ENCODE measurements at places on chromosomes 1 and 21.

DNA sequence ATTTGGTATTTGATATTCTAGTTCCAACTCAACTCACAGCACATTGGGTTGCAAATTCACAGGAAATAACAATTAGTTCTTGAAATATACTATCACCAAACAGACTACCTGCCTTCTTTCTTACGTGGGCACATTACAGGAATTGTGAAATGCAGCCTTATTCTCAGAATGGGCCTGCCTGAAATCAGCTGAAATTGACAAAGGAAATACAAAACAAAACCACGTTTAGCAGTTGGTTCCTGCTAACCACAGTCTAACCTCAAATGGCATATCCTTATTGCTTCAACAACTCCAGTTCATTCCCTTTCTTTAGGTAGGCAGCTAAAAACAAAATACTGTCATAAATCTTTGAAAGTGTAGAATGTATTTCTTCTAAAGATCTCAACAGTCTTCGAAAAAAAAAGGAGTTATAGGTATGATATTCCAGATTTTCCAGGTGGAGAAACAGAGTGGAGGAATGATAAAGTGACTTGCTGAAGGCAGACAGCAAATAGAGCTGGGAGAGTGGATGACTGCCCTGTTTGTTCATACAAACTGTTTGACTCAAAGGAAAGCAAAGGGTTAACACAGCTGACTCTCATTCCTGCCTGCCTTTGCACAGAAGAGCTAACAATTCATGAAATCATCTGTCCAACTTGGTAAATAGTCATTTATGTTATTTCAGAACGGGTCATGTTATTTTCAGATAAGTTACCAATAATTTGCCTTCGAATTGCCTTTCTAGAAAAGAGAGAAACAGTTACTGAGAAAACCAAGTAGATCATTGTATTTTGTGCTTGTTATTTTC lies 1.6 kb upstream of the GREM2 start:
- DNase-seq: no peak

DNA sequence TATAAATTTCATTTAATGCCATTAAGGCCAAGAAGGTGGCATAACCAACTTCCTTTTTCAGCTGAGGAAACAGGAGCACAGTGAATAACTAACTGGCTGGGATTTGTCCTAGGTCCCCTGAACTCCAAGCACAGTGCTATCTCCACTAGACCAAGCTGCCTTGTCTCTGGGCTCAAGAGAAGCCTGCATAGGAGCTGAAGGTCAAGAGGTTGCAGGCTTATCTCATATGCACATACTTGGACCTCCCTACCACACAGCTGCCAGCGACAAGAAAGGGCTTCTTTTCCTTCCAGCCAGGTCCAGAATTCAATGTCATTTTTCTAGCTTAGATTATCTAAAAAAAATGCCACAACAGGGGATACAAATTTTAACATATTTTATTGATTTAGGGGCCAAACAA lies 27.1 kb downstream of the AK2 start:
- DNase-seq: no peak

DNA sequence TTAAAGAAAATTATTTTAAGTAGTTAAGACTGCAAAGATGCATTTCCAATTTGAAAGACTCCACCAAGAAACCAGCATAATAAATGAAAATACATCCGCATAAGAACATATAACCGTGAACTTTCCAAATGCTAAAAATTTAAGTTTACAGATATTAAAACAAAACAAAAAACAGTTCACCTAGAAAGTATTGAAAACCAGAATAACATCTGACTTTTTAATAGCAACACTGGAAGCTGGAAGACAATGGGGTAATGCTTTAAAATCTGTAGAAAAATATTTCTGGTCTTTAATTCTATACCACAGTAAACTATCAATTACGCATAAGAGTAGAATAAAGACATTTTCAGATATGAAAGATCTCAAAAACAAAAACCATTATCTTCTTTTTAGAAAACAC lies 79.3 kb upstream of the COL24A1 start:
- DNase-seq: no peak

GRCh38 chr1:2611031-2611501 lies 21.8 kb downstream of the MMEL1 start:
- no peak for DNase-seq

DNA sequence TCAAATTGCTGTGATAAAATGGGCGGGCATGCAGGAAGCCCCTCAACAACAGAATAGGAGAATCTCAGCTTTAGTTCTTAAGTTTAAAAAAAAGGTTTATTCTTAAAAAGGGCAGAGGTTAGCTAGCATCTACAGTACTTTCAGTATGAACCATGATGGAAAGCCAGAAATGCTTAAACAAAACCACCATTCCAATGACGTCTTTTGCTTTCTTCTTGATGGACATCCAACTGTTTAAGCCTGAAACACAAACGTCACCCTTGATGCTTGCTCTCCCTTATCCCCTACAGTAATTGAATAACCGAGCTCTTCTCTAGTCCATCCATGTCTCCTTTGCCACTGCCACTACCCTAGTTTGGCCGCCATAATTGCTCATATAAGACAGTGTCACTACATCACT lies 25.7 kb downstream of the TAF5L start:
- DNase-seq: no peak

DNA sequence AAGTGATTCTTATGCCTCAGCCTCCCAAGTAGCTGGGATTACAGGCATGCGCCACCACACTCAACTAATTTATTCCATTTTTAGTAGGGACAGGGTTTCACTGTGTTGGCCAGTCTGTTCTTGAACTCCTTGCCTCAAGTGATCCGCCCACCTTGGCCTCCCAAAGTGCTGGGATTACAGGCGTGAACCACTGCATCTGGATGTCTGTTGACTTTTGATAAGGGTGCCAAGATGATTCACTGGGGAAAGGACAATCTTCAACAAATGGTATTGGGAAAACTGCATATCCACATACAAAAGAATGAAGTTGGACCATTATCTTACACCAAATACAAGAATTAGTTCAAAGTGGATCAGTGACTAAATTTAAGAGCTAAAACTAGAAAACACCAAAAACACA lies 19.8 kb downstream of the RO60 start:
- no peak for DNase-seq

DNA sequence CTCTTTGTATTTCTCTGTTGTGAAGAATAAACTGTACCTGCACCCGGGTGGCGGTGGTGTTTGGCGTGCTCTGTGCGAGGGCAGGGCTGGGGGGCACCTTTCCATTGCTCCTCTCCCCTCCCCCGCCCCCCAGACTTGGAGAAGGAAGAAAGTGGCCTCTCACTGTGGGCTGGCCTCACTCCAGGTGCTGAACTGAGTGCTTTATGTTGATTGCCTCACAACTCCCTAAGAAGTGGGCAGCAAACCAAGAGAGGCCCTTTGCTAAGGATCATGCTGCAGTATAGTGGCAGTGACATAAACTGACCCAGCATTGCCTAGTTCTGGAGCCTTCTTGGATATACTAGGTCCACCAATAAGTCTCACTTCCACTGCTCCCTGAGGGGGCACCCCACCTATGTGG lies 20.2 kb downstream of the A3GALT2 start:
- DNase-seq: no peak

GRCh38 chr1:36908096-36908495 lies 126.2 kb downstream of the GRIK3 start:
- DNase-seq: no peak

GRCh38 chr1:90067194-90067931 lies 72.5 kb downstream of the ZNF326 start:
- DNase-seq: no peak

- no peak for DNase-seq
These were observed 62.7 kb upstream of the BRINP3 start for GRCh38 chr1:190540366-190540765.

DNA sequence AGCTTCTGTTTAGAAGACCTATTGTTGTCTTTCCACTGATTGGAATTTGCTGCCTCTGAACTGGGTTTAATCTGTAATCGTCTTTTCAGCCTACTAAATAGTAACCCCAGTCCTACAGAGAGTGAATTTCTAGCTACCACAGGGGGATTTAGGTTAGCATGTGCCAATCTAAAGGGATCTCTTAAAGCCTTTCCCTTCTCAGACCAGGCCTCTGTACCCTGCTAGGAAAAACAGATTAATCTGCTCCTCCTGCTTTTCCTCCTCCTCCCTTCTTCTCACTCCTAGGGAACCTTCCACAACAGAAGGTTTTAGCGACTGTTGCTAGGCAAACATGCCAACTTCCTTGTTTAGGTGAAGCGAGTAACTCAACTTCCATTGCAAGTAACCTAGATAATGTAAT lies 1.3 kb upstream of the RC3H1 start:
- no peak for DNase-seq

GRCh38 chr1:44405798-44406736 lies 1.0 kb downstream of the RNF220 start:
- DNase-seq: no peak

DNA sequence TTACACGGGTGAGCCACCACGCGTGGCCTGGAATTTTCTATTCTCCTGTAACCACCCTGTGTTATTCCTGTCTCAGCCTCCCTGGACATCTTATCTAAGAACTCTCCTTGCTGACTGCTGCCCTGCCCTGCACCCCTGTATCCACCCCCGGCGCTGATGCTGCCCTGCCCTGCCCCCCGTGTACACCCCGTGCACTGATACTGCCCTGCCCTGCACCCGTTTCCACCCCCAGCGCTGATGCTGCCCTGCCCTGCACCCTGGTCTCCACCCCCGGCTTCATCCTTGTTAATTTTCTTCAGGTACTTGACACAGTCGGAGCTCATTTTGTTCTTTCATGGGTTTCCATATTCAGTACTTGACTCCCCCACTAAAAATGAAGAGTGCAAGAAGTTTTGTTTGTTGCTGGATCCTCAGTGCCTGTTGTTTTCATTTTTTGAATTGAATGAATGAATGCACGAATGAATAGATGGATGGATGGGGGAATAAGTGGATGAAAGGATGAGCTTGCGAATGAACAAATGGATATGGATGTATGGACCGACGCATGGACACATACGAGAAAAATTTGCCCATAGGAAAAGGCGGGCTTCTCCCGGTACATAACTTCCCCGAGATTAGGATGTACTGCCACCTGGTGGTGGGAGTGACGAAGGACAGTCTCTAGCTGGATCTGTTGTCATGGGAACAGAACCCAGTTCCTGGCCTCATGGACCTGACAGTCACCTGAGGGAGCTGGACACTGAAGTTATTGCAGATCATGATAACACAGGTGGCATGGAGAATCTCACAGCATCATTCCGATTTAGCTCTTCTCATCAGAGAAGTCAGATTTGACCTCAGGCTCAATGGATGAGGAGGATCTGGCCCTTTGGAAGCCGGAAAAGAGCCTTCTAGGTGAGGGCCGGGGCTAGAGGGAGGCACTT lies 14.9 kb downstream of the AADACL4 start:
- peak; percentile 31 for DNase-seq

DNA sequence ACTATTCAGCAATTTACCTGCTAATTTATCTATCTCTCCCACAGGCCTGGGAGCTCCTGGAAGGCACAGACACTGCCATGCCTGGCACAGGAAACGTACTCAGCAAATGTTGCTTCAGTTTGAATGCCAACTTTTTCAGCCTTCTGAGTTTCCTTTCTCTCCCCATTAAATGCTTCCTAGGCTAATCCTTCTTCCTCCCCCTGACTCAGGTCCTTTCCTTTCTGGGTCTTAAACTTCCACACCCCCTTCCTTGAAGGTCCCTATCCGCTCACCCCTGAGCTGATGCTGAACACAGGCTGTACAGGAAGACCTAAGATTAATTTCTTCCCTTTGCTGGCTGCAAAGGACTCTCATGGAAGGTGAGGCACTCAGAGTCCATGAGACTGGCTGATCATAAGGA lies 40.3 kb upstream of the ECE1 start:
- DNase-seq: no peak

GRCh38 chr1:151819976-151820623 lies 11.5 kb downstream of the RORC start:
- no peak for DNase-seq

- no peak for DNase-seq
These were observed 44.9 kb downstream of the GLIS1 start for GRCh38 chr1:53693773-53694717.

DNA sequence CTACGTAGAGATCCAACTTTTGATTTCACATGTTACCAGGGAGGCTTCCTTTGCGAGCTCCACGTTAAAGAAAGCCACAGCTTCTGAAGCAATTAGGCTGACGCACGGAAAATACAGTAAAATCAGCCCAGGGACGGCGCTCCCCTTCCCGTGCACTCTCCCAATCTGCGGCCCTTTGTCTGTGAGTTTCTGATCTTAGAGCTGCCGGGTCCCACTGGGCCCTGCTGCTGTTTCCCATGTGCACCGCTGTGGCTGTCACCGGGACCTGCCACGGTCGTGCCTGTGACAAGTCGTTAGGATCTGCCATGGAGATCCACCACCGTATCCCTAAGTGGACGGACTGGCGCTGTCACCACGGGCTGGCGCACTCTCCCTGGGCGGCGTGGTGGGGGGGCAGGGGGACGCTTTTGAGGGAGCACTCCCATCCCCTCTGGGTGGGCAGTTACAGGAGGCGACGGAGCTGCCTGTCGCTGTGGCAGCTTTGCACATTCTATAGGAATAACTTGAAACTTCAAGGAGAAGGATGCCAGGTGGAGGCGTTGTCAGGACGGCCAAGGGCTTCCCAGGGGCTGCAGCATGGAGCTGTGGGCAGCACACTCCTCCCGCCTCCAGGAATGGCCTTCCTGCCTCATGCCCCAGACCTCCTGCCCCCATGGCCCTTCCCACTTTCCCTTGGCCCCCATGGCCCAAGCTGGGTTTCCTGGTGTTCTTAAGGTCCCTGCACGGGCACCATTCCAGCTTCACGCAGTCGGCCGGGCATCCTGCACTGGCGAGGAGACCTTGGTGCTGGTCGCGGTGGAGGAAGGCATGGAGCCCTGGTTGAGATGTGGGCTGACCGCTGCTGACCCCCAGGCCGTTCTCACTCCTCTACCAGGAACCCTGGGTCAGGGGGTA lies 85.1 kb downstream of the PRDM16 start:
- DNase-seq: no peak

GRCh38 chr1:197683895-197684553 lies 91.3 kb downstream of the DENND1B start:
- DNase-seq: no peak

DNA sequence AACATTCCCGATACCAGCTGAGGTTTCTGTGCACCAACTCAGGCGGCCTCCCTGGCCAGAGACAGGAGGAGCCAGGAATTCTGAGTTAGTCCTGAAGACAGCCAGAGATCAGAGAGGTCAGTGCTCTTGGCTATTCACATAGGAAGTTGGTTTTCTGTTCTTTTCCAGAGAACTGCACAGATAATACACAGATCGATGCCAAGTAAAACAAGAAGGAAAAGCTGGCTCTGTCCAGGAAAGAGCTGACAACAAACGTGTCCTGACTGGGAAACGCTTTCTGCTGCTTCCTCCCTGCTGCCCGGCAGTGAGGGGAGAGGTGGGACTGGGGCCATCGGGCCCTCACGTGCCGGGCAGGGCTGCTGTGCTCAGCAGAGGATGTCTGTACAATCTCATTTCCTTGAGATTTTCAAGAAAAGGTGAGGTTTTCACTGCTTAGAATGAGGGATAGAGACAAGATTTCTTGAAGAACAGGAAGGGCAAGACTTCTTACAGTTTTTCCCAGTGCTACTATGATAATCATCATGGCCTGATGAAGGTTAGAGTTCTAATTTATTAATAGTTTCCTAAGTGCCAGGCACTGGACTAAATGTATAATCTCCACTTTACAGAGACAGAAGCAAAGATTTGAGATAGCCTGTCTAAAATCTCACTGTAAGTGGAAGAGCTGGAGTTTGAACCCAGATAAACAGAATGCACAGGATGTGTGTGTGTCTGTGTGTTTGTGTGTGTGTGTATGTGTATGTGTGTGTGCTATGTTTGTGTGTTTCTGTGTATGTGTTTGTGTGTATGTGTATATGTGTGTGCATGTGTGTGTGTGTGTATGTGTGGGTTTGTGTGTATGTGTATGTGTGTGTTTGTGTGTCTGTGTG lies 211.0 kb upstream of the RAB4A start:
- DNase-seq: no peak

GRCh38 chr1:68717330-68717729 lies 220.4 kb upstream of the DEPDC1 start:
- DNase-seq: no peak

- DNase-seq: no peak
These were observed 33.9 kb downstream of the DNAJC6 start for GRCh38 chr1:65343286-65343685.
